ENCODE measurements at places on chromosomes 16 and 17. TPM values are rescaled to one million over a fixed set of nuclear protein-coding genes. Genes with fewer than 3 reads are reported as not detected.

Gene GNG13
- polyA plus RNA-seq: not detected

Gene OR1A1
- not detected for polyA plus RNA-seq

- DNase-seq: no peak
Observed at GRCh38 chr17:40382251-40382650, 17.7 kb upstream of the GJD3 start.

Gene CMTM2
- polyA plus RNA-seq: not detected

Gene HNF1B
- polyA plus RNA-seq: not detected

DNA sequence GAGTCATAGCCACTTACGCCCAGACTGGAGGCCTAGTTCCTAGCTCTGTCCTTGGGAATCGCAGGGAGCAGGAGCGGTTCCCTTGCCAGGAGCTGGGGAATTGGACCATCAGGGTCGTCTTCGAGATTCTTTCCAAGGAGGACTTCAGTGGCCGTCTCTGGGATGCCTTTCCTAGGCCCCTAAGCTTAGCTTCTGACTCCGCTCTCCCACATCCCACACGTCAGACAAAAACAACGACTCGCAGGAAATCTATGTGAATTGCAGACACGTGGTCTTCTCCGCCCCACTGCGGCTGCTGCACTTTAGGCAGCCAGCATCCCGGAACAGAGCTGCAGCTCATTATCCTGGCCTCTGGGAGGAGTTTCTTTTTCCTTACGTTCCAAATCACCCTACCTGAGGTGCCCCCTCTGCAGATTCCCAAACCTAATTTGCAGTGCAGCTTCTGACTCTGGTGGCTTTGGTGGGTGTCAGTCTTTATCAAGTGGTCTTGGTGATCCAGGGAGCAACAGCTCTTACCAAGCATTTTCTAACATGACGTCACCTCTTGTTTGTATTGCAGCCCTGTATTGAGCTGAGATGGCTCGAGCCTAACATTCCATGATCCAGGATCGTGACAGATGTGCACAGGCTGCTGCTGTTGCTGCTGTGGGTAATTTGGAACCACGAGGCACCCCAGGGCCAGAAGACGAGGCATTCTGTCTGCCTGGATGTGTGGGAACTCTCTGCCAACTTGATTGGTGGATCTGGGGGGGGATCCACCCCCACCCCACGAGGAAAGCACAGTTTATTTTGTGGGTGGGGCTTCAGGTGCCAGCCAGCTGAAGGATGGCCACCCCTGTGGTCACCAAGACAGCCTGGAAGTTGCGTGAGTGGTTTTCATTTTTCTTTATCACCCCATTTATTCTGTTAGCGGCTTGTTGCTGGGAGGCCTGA, 1.1 kb downstream of the KATNB1 start:
- DNase-seq: no peak

DNA sequence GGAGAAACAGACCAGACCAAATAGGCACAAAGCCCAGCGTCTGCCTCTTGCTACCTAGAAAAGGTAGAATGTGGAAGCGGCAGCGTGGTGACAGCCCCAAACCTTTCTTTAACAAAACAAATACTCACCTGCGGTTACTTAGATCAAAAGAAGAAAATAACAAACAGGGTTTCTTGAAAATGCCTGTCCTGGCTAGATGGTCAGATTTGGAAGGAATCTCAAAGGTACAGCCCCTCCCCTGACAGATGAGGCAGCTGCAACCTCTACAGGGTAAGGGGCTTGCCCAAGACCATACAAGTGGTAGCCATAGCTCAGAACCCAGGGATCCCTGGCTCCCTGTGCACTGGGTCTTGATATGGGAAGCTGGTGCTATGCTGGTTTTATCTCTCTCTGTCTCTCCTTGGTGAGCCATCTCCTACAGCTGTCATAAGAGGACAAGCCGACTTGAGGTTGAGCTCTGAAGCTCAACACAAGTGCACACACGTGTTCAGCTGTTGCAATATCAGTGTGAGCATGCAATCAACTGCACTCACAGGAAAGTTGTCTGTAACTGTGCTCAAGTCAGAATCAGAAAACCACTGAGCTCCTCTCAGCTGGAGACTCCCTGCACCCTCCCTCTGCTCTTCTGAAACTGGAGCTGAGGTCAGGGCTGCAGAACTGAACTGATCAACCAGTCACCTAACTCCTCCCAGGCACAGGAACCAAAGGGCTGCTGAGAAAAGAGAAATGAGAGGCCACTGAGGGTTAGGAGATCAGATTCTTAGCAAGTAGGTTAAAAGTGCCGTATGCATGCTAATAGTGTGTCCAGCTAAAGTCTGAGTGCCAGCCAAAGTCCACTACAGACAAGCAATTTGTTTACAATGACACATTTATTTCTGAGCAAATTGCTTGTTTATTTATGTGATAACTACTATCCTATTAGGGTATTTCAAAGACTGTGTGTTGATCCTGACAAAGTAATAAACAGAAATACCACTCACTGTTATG, 6.1 kb upstream of the RNF157 start:
- no peak for DNase-seq

Gene KCNG4
- not detected for polyA plus RNA-seq

Gene APOH
- not detected for polyA plus RNA-seq

DNA sequence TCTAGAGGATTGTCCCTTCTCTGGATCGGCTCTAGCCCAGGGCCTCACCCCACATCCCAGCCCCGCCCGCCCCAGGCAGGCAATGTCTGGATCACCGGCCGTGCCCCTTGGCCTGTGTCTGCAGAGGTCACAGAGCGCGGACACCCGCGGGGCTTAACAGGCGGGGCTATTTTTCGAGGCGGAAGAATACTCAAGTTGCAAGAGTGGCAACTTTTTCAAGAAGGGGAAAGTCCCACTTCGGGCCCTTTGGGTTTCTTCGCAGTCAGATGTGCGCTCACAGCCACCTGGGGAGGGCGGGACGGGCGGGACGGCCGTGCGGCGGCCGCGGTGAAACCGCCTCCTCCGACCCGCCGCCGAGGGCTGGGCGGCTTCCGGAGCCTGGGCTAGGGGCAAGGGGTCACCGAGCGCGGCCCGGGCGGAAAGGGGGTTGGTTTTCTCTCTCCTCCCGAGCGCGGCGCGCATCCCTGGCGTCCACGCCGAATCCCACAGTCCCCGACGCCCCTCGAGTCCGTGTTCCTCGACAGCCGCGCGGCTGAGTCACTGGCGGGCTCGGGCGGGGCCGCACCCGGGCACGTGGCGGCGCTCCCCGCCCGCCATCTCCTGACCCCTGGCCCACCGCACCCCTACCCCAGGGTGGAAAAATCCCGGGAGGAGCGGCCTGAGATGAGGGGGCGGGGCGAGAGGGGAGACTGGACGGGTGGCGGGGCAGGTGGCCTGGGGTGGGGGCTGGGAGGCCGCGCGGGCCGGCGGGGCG, 1.2 kb upstream of the PFN1 start:
- no peak for DNase-seq

DNA sequence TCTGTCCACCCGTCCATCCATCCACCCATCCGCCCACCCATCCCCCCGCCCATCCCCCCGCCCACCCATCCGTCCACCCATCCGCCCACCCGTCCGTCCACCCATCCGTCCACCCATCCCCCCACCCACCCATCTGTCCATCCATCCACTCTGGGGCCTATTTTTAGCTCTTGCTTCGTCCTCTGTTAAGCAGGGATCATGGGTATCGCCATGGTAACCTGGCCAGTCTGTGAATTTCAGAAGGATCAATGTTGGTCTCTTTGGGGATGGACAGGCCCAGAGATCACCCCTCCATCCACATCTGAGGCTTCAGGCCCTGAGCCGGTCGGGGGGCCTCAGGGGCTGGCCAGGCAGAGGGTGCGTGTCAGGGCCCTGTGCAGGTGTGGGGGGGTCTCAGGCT, 15.2 kb upstream of the DPEP1 start:
- DNase-seq: no peak

DNA sequence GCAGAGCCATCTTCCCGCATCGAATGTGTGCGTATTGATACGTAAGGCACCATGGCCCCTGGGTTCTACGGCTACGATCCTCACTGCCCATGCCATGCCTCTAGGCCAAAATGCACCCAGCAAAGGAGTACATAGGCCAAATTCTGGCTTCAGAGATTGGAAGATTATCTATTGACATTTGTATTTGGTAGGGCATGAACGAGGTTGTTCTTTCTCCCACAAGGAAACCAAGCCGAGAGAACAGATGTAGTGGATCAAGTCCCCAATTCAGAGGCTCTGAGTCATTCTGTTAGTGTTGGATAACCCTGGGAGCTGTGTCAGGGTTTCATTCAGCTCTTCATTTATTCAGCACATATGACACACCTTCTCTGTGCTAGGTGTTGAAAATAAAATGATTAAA, 36.5 kb downstream of the HOXB1 start:
- no peak for DNase-seq

- DNase-seq: no peak
Observed at GRCh38 chr17:57294629-57295501, 38.5 kb downstream of the MSI2 start.

DNA sequence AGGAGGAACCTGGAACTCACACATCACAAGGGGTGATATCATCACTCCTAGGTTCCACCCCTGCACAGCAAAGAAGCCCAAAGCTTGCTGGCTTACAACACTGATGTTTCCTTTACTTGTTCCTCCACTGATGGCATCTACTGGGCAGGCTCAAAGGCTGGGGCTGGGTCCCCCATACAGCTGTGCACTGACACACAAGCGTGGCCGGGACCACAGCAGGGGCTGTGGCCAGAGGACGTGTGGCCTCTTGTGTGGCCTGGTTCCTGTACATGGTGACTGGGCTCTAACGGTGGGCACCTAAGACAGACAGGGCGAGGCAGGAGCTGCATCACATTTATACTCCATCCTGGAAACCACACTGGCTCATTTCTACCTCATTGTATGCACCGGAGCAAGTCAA, 264.4 kb upstream of the FOXF1 start:
- no peak for DNase-seq

DNA sequence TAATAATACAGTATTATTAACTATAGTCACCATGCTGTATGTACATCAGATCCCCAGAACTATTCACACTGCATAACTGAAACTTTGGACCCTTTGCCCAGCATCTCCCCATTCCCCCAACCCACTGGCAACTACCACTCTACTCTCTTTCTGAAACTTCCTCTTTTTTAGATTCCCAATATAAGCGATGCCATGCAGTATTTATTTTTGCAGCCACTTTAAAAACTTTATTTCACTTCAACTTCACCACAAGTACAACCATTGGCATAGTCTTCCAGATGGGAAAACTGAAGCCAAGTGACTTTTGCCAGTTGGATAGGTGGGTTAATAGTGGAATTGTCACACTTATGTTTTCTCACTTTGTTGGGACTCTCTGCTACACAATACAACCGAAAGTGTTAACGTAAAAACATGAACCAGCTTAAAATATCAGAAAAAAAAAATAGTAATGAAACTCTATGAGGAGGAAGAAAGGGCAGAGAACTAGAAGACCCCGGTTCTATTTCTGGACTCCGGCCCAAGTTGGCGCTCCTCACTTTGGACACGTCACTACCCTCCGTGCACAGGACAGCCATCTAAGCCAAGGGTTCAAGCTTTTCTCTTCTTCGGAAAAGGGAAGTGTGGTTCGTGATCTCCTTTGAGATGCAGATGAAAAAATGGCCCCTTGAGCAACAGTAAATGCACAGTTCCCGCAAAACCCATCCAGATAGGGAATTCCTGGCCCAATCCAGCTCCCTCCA, 743 bp downstream of the SHCBP1 start:
- no peak for DNase-seq
